Cerebellum (tissue), 4 donors: ENCODE measurements at places on chromosomes 11 and 22.

- no peak for DNase-seq
These were observed 40.9 kb downstream of the PANX1 start for GRCh38 chr11:94169516-94169915.

- no peak for DNase-seq
These were observed 617.3 kb downstream of the NTM start for GRCh38 chr11:131987703-131988102.

- DNase-seq, result no peak
These were observed 11.8 kb downstream of the RCOR2 start for GRCh38 chr11:63905179-63905578.

GRCh38 chr11:131295986-131296385, 74.4 kb upstream of the NTM start:
- no peak for DNase-seq

GRCh38 chr11:123374622-123374968, 55.5 kb upstream of the GRAMD1B start:
- DNase-seq, result no peak
